NCI-H460 (cell line): ENCODE measurements at places on chromosomes 7 and 10. TPM values are rescaled to one million over a fixed set of nuclear protein-coding genes. Genes with fewer than 3 reads are reported as not detected.

DNA sequence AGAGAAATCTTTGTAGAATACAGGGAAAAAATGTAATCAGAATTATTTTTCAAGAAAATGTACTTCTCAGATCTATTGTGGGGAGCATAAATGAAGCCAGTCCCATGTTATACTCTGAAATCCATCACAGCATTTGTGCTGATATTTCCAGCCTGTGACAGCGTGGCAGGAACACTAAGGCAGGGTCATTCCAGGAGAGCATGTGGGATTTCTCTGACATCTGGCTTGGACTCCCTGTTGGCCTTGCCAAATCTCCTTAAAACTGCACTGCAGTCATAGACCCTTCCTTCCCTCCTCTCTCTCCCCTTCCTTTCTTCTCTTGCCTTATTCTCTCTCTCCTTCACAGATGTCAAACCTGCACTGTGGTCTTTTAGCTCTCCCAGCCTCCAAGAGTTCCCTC lies 6.5 kb upstream of the TSPAN13 start:
- no peak for DNase-seq

DNA sequence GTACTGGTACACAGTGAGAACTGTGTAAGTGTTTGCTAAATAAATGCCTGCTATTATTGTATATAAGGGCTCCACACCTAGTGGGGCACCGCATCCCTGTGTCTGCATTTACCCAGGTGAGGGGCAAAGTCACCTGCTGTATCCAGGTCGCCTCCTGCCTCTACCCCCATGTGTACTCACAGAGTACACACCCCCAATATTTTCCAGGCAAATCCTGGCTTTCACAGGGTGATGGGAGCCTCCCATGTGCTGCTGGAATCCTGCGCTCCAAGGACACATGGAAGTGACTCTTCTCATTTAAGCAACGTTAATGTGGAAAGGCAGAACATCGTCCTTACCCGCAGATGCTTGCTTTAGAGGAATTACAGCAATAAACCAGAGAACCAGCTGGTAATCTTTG lies 48.2 kb downstream of the ARHGAP22 start:
- DNase-seq, result no peak

Gene DOCK1
- total RNA-seq, result 30.1 and 32.3 TPM in 2 replicates

Gene ZNF727
- total RNA-seq, result not detected in 2 replicates
